ENCODE measurements at places on chromosomes 5 and 9.
A peak's percentile ranks its signal among the peaks of the same experiment; 100 is the strongest.

DNA sequence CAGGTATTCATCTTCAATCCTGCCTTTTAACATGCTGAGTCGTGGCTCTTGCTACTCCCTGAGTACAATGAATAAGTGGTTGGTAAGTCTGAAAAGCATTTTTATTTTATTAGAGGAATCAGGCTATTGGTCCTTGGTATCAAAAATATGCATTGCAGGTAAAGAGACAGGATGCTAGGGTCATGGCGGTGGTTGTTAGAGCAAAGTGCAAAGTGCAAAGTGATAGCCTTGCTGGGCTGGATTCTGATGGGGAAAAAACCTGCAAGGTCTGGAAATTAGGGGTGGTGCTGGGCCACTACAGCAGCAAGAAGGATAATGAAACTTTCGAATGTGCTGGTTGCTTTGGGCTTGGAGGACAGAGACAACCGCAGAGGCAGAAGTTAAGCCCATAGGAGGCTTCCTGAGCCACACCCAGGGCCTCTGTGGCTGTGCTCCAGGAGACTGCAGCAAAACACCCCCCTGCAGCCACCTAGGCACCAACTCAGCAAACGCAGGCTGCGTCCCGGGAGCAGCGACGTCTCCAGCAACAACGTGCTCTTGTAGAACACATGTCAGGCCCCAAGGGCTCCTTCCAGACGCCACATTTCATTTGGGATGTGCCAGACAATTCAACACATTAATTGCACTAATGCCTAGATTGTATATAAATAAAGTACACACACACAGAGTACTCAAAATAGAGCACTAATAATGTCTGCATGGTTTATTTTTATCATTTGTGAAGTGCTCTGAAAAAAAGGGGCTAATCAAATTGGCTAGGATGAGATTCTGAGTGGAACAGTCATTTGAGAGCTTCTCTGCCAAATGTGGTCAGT, 149.8 kb upstream of the RAPGEF1 start:
- DNase-seq = no peak
- H3K27me3 ChIP-seq = no peaks in the 10 kb centered on the region
- H3K4me3 ChIP-seq = no peak overlapping the region
- no peaks in the 10 kb centered on the region for H3K36me3 ChIP-seq
- peaks cover 28% of the 10 kb centered on the region for H3K4me1 ChIP-seq
- no peak overlapping the region for H3K27ac ChIP-seq

GRCh38 chr9:22142671-22143070, 133.6 kb upstream of the CDKN2B start:
- peaks cover 21% of the 10 kb centered on the region for H3K4me1 ChIP-seq
- peak overlapping the region; percentile 47 for H3K27ac ChIP-seq
- no peak overlapping the region for H3K4me3 ChIP-seq
- peaks cover 4% of the 10 kb centered on the region for H3K36me3 ChIP-seq

DNA sequence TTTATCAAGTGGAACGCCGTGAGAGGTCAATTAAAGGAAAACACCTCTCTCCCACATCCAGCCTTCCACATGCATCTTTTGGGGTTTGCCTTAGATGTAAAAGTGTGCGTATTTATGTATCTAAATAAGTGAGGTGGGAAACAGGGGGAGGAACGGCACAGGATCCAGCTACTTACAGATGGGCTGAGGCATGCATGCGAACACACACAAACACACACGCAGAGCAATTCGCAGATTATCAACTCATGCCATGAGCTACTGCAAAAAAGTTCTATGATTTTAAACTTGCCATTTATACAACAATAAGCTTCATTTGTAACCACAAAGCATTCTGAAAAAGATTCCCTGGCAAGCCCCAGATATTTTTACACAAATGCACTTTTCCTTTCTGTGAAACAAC, 242.1 kb downstream of the BNC2 start:
- H3K27me3 ChIP-seq = no peaks in the 10 kb centered on the region
- no peak for DNase-seq
- no peak overlapping the region for H3K4me3 ChIP-seq
- peak overlapping the region; percentile 45 for H3K27ac ChIP-seq
- H3K4me1 ChIP-seq = peaks cover 49% of the 10 kb centered on the region

DNA sequence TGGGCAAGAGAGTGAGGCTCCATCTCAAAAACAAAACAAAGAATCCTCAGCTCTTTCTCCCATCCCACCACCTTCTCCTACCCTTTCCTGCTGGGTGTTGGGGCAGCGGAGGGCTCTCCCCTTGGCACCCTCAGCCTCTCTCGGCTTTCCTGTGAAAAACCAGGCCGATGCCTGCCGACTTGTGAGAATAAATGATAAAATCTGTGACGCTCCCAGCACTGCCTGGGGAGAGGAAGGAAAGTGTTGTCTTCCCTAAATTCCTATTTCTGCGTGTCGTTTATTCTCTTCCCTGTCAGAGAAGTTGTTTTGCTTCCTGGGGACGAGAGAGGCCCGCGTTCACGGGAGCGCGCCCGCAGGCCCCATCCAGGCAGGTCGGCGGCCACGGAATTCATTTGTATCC, 19.7 kb downstream of the NEK6 start:
- peaks cover 19% of the 10 kb centered on the region for H3K4me1 ChIP-seq
- H3K36me3 ChIP-seq = no peaks in the 10 kb centered on the region
- H3K27ac ChIP-seq = no peak overlapping the region
- H3K27me3 ChIP-seq = no peaks in the 10 kb centered on the region
- no peak for DNase-seq

Data from mesothelial cell of epicardium (in vitro differentiated cells).